ENCODE measurements at places on chromosomes 5 and 9. TPM values are rescaled to one million over a fixed set of nuclear protein-coding genes. Genes with fewer than 3 reads are reported as not detected.

GPR21 gene
- total RNA-seq, result 3.7 TPM

GHR gene
- total RNA-seq, result 23.8 TPM

ANXA2R gene
- total RNA-seq, result 4.0 TPM

STPG3 gene
- not detected for total RNA-seq

PCDHB12 gene
- total RNA-seq, result 2.8 TPM

NRG2 gene
- total RNA-seq, result 3.0 TPM

SLC34A1 gene
- total RNA-seq, result not detected

LRRC26 gene
- 5.2 TPM for total RNA-seq

CNTFR gene
- total RNA-seq, result 1.8 TPM

All from lung (tissue), 17 donors.